ENCODE measurements at places on chromosomes 11 and 22. TPM values are rescaled to one million over a fixed set of nuclear protein-coding genes. Genes with fewer than 3 reads are reported as not detected.

- DNase-seq = no peak
These were observed 322.7 kb upstream of the PLET1 start for GRCh38 chr11:112583261-112583893.

- no peak for DNase-seq
These were observed 125.3 kb upstream of the C11orf58 start for GRCh38 chr11:16613262-16613511.

DNA sequence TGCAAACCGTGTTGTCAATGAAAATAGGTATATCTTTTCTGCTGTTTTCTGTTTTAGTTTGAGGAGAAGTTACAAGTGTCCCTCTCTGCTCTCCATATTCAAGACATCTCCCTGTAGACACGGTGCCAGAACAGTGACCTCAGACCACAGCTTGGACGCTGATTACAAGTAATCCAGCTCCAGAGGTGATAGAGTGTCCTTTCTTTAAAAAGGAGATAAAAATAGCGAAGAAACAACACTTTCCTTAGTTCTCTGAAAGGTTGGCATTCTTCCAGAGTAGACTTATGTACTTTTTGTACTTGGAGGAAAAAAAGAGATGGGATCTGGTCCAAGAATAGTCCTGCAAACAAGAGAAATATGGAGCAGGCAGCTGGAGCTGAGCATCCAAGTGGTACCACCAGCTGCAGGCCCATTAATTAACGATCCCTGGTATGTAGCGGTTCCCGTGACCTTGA, 43.0 kb upstream of the WT1 start:
- no peak for DNase-seq

GRCh38 chr22:49800408-49801238, 27.1 kb downstream of the BRD1 start:
- DNase-seq = no peak

DNA sequence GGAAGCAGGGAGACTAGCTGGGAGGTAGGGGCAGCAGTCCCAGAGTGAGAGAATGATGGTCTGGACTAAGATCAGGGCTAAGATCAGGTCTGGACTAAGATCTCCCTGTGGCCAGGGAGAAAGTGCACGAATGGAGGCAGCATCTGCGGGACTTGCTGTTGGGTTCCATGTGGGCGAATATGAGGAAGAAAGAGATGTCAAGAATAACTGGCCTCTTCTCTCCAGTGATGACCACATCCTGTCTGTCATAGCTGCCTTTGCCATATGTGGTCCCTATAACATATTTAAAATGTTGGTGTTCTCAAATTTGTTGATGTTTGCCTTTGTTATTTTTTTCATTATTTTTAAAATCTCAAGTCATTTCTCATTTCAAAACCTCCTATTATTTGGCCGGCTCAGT, 27.4 kb upstream of the CXCR5 start:
- no peak for DNase-seq

GRCh38 chr22:29197096-29197495, 8.6 kb upstream of the EMID1 start:
- no peak for DNase-seq

DNA sequence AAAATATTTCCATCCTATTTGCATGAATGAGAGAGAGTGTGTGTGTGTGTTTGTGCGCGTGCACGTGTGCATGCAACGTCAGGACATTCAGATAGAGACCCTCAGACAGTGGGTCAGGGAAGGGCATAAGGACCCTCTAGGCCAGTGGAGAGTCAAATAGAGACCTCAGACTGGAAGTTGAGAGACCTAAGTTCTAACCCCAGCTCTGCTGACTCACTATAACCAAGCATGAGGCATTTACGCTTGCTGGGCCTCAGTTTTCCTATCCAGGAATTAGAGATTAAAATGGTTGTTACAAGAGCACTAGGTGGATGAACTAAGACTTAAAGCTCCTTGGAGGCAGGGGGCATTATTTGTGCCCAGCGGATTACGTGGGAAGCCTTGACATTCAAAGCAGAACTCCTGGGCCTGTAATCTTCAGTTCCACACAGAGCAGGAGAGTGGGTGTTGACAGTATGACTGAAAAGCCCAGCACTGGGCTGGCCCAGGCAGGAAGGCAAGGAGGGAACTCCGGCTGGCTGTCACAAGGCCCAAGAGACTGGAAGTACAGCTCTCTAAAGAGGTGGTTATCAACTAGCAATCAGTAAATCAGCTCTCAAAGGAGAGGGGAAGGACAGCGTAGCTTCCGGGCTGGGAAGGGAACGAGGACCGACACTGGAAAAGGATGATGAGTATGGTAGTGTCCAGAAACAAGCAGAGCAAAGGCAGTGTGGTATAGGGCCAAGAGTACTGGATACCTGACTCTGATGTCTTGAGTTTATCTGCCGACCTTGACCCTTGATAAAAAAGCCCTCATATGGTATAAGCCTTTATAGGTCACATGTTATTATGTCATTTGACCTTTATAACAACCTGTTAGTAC, 9.2 kb downstream of the RHOG start:
- peak; percentile 67 for DNase-seq

- DNase-seq = peak; percentile 65
These were observed 3.4 kb upstream of the SCUBE1 start for GRCh38 chr22:43346521-43346929.

DNA sequence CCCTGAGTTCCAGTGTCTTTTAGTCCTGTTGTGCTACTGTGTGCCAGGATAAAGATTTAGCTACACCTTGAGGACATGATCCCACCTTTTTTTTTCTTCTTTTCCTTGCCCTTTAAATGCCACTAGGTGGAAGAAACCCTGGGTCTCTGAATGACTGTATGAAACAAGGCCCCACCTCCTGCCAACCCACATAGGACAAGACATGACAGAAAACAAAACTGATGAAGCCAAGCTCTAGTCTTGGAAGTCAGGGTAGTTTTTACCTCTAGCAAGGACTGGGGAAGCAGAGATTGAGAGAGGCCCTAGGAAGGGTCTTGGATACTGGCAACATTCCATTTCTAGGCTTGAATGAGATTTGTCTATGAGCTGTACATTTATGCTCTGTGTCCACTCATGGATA, 410.7 kb downstream of the MIAT start:
- no peak for DNase-seq

KRTAP5-10 gene
- not detected for total RNA-seq

ZNRF3 gene
- 16.9 TPM for total RNA-seq

ENTHD1 gene
- 0.09 TPM for total RNA-seq

PGA3 gene
- total RNA-seq = not detected
